ENCODE measurements at places on chromosomes 4 and X. TPM values are rescaled to one million over a fixed set of nuclear protein-coding genes. Genes with fewer than 3 reads are reported as not detected.

GRCh38 chr4:72365016-72365415 is 204.0 kb downstream of the ADAMTS3 start:
- no peak overlapping the region for H3K27ac ChIP-seq
- DNase-seq, result no peak
- H3K27me3 ChIP-seq, result no peaks in the 10 kb centered on the region
- no peaks in the 10 kb centered on the region for H3K4me1 ChIP-seq

Gene CLCN3
- polyA plus RNA-seq, result 11.2 TPM

- H3K27ac ChIP-seq, result no peak overlapping the region
- peaks cover 16% of the 10 kb centered on the region for H3K36me3 ChIP-seq
- no peak for DNase-seq
- no peaks in the 10 kb centered on the region for H3K4me1 ChIP-seq
- no peak overlapping the region for H3K4me3 ChIP-seq
Measured at GRCh38 chr4:3313139-3313538, 20.3 kb downstream of the RGS12 start.

- DNase-seq, result no peak
- H3K27me3 ChIP-seq, result no peaks in the 10 kb centered on the region
- H3K27ac ChIP-seq, result no peak overlapping the region
- no peak overlapping the region for H3K4me3 ChIP-seq
Measured at GRCh38 chr4:128155874-128156456, 94.9 kb downstream of the LARP1B start.

Gene PARM1
- 0.09 TPM for polyA plus RNA-seq

Gene XKRX
- polyA plus RNA-seq, result 0.26 TPM

All from IMR-90 (cell line).